Foreskin keratinocyte (primary cell): ENCODE measurements at places on chromosomes 1 and 21.

GRCh38 chr1:227558732-227559262 is 4.6 kb upstream of the ZNF678 start:
- no peak for DNase-seq

DNA sequence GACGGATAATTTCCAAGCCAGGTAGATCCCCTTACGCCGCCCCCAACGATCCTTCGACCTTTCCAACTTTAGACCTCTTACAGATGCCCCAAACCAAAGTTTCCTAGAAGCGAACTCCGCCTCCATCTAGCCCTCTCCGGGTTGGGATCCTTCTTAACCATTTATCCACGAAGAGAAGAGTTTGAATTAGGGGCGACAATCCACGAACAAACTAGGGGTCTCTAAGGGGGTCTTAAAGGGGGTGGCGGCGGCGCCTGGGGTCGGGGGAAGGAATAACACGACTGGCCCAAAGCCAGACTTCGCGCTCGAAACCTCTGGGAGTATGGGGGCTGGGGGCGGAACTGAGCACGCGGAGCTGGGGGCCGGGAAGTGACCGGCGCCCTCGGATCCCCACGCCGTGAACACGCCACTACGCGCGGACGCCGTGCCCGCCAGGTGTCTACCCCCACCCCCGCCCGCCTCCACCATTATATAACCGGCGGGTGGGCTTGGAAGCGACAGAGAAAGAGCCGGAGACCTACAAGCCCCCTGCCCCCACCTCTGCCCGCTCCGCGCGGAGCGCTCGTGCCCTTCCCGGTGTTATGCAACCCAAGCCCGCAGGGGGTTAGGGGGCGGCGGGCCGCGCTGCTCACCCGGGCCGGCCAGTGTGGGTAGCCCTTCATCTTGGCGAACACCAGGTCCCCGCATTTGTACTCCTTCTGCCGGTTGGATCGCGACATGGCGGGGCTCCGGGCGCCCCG is 594 bp downstream of the HDGF start:
- no peak for DNase-seq

GRCh38 chr1:214990619-214991018 is 91.9 kb upstream of the KCNK2 start:
- peak; percentile 90 for DNase-seq

DNA sequence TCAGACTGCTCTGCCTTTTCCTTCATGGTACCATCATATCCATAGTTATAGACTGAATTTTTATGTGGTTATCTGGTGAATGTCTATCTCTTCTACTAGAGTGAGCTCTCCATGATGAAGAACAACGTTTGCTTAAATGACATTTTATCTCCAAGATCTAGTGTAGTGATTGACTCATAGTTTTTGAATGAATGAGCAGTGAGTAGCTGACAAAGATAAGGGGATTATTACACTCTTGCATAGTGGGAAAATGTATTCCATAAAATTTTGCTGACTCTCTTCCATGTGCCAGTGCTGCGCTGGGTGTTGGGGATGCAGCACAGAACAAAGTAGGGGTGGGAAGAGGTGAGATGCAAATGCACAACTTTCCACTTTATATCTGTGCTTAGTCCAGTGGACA is 147.7 kb downstream of the TGFB2 start:
- no peak for DNase-seq

DNA sequence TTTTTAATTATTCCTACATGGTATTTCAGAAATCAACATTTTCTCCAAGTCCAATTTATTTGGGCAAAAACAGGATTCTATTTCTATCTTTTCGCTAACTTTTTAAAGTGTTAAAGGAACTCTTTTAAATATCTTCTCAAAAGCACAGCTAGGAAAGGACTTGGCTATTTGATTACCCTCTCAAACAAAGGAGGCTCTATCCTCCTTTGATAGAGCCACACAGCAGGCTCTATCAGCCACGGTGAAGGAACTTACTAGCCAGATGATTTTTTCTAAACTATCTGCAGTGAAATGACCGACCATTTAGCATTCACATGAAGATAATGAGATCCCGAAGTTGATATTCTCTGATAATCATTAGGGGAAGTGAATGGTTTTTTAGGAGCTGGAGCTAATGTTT is 9.1 kb downstream of the ANGPTL7 start:
- DNase-seq: no peak
